ENCODE measurements at places on chromosomes 1 and 21. TPM values are rescaled to one million over a fixed set of nuclear protein-coding genes. Genes with fewer than 3 reads are reported as not detected.

FAM131C gene
- 1.00 TPM for total RNA-seq

MR1 gene
- total RNA-seq = 19.8 TPM

ANGEL2 gene
- 37.3 TPM for total RNA-seq

LRRC3 gene
- total RNA-seq = 0.34 TPM

LHX8 gene
- not detected for total RNA-seq

DHCR24 gene
- total RNA-seq = 550 TPM

C1orf185 gene
- total RNA-seq = not detected

KRTAP7-1 gene
- total RNA-seq = not detected

PTPRC gene
- not detected for total RNA-seq

GBP1 gene
- total RNA-seq = 68.2 TPM

EPHB2 gene
- total RNA-seq = 3.4 TPM

EDN2 gene
- 4.4 TPM for total RNA-seq

IVL gene
- total RNA-seq = 18.8 TPM

OR4F16 gene
- not detected for total RNA-seq

TESK2 gene
- 3.1 TPM for total RNA-seq

RPAP2 gene
- 23.6 TPM for total RNA-seq

NBPF9 gene
- 20.8 TPM for total RNA-seq

CBR1 gene
- 69.7 TPM for total RNA-seq

TMEM269 gene
- total RNA-seq = 0.07 TPM

MTARC1 gene
- total RNA-seq = 5.7 TPM

KLF17 gene
- total RNA-seq = not detected

TFF3 gene
- 0.21 TPM for total RNA-seq

NTMT2 gene
- total RNA-seq = not detected

BCAN gene
- total RNA-seq = not detected

KRTAP11-1 gene
- total RNA-seq = not detected

IGSF3 gene
- total RNA-seq = 50.2 TPM

CCDC181 gene
- total RNA-seq = 0.14 TPM

OR2W3 gene
- not detected for total RNA-seq

UBL4B gene
- not detected for total RNA-seq

All from nasal cavity respiratory epithelium epithelial cell of viscerocranial mucosa (primary cell).